Central memory CD8-positive, alpha-beta T cell (primary cell): ENCODE measurements at places on chromosomes 1 and 21.
A peak's percentile ranks its signal among the peaks of the same experiment; 100 is the strongest.

- DNase-seq, result no peak
Observed at GRCh38 chr1:72435025-72435424, 152.7 kb upstream of the NEGR1 start.

GRCh38 chr1:8870616-8871538 lies 7.6 kb downstream of the ENO1 start:
- no peak for DNase-seq

GRCh38 chr1:175580841-175581240 lies 162.6 kb downstream of the TNR start:
- no peak for DNase-seq

DNA sequence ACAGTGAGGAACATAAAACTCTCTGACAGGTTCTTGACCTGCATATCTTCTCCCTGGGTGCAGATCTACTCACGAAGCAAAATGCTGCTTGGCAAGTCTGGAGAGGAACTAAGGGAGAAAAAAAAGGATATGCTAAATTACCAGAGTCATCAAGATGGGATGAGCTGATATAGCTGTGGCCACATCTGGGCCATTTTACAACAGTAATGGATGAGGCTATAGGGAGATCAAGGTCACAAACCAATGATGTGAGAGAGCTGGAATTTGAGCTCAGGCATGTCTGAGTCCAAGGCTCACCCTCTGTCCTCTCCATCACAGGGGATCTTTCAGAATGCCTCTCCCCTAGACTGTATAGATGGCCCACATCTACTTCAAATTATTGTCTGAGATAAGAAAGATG lies 26.2 kb downstream of the ZMYND12 start:
- DNase-seq, result no peak

- DNase-seq, result no peak
Observed at GRCh38 chr1:200206340-200206739, 178.8 kb downstream of the NR5A2 start.

GRCh38 chr1:221458447-221459156 lies 283.3 kb downstream of the DUSP10 start:
- no peak for DNase-seq

GRCh38 chr1:1080122-1080757 lies 6.1 kb upstream of the RNF223 start:
- no peak for DNase-seq

GRCh38 chr1:209542585-209542984 lies 40.9 kb upstream of the CAMK1G start:
- DNase-seq, result no peak

DNA sequence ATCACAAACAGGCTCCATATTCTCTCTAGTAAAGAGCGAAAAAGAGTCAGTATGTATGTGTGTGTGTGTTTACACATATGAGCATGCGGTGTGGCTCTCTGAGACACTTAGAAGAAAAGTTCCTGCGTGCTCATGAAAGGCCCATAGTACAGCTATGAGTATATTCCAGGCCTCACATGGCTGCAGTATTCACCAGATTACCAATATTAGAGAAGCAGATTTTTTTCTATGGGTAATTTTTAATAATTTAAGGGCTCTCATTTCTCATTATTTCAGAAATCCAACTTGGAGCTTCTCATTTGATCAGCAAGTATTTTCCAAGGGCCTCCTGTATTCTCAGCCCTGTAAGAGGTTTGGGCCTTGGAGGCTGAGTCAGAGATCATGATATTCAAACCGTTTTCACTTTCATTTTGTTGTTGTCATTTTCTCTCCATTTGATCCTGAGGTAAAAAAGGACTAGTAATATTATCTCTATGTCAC lies 232.9 kb upstream of the SGIP1 start:
- no peak for DNase-seq

DNA sequence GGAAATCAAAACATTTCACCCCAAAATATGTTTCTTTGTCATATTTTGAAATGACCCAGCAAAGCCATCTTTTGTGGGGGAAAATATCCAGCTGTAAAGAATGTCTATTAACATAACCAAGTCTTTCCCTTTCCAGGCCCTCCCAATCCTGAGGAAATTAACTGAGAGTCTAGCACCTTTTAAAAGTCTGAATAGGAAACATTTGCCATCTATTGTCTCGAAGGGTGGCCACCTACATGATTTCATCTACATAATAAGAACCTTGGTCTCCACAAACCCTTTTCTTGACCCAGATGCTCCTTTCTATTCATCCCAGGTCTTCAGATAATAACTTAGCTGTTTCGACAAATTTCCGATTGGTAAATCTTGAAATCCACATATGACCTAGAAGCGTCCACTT lies 5.4 kb upstream of the MT1HL1 start:
- DNase-seq, result no peak

DNA sequence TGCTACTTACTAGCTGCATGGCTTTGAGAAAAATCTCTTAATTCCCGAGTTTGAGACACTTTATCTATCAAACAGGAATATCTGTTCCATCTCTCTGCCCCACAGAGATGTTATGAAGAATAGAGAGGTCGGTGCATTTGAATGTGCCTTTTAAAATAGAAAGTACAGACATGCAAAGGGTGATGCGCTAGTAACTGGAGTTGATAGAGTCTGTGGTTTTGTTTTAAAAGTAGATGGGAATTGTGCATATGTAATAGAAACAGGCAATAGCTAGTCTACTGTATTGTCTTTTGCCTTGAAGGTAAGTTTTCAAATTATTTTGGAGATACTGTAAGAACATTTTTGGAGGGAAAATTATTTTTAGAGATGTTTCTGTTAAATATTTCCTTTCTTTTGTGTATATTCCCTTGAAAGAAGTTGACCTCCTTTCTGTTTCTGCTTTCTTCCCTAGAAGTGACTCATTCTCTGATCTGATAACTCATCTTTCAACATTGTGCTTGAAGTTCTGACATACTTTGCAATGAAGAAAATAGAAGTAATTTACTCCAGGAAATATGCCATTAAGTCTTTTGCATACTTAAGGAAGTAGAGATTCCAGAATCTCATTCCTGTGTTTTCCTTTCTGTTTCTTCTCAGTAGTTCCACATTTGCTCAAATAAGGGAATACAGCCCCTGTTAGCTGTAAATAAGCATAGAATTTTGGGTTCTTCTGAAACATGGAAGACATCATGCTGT lies 151.6 kb downstream of the SDCCAG8 start:
- no peak for DNase-seq

GRCh38 chr1:11729498-11730428 lies 6.2 kb upstream of the AGTRAP start:
- DNase-seq, result no peak

- DNase-seq, result no peak
Observed at GRCh38 chr1:156379420-156380165, 10.6 kb downstream of the RHBG start.

DNA sequence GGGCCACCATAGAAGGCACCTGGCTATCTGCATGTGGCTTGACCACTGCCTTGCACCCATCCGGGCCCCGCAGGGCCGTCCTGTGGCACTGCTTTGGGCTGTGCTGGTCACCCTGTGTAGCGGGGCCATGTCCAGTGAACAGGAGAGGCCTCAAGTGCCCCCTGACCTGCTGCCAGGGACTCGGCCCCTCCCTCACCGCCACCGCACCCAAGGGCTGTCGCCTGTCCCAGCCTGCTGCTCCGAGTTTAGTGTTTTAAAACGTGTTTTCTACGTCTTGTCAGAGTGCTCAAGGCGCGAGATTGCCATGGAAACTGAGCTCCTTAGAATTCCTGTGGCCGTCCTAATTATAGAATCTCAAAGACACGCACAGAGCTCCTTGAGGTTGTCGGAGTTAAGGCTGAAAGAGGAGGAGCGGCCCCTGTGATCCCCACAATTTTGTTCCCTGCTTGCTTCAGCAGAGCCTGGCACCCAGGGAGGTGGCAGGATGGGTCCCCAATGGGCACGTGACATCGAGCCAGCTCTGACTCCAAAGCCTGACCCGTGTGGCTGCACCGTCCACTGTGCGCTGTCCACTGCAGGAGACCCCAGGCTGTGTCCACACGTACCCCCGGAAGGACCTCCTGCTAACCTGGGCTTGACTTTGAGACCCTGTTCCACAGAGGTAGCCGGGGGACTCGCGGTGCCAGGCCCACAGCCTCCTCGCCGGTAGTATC lies 66.2 kb downstream of the FAAP20 start:
- DNase-seq, result no peak

GRCh38 chr1:17670587-17671313 lies 84.4 kb upstream of the ACTL8 start:
- no peak for DNase-seq

- DNase-seq, result no peak
Observed at GRCh38 chr1:213988507-213989001, 781 bp downstream of the PROX1 start.

- no peak for DNase-seq
Observed at GRCh38 chr1:8025671-8026144, 401 bp downstream of the ERRFI1 start.

GRCh38 chr1:170978371-170978910 lies 43.1 kb downstream of the MROH9 start:
- DNase-seq, result no peak

- DNase-seq, result no peak
Observed at GRCh38 chr1:94866164-94866807, 46.1 kb downstream of the SLC44A3 start.

- DNase-seq, result no peak
Observed at GRCh38 chr21:29621525-29621924, 318.3 kb downstream of the GRIK1 start.

DNA sequence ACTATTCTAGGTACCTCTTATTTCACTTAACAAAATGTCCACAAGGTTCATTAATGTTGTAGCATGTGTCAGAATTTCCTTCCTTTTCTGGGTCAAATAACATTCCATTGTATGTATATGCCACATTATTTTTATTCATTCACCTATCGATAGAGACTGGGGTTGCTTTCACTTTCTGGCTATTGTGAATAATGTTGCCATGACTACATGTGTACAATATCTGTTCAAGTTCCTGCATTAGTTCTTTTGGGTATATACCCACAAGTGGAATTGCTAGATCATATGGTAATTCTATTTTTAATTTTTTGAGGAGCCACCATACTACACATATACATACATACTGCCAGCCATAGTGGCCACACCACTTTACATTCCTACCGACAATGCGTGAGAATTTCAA lies 158.4 kb downstream of the ZZZ3 start:
- no peak for DNase-seq

DNA sequence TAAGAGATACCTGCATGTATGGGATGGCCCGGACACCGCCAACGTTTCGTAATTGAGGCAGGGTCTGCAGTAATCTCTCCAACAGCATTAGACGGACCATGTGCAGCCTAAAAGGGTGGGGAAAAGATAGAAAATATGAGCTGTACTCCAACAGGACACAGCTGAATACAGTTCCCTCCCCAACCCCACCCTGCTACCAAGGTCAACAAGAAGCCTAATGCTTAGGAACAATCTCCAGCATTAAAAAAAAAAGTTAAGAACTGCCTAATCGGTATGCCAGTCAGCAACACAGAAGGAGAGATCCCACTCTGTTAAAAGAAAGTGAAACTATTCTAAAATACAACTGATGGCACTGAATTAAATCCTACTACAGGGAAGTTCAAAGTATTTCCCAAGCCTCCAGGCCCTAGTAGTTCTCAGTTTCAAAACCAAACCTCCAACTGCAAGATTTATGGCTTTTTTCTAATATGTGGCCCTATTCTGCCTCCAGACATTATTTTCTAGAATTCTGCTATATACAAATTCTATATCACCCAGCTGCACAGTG lies 81.0 kb downstream of the UBR4 start:
- DNase-seq, result no peak

- no peak for DNase-seq
Observed at GRCh38 chr1:40628903-40629292, 36.6 kb downstream of the RIMS3 start.

- no peak for DNase-seq
Observed at GRCh38 chr1:185488808-185489207, 171.8 kb upstream of the IVNS1ABP start.

- no peak for DNase-seq
Observed at GRCh38 chr1:45103534-45103933, 91.5 kb downstream of the UROD start.

GRCh38 chr21:15183813-15184257 lies 119.0 kb upstream of the NRIP1 start:
- no peak for DNase-seq

GRCh38 chr1:118043624-118044023 lies 114.1 kb downstream of the WDR3 start:
- DNase-seq, result no peak

- DNase-seq, result no peak
Observed at GRCh38 chr1:203662360-203662759, 35.7 kb downstream of the ATP2B4 start.

GRCh38 chr1:101507547-101507971 lies 270.7 kb downstream of the S1PR1 start:
- DNase-seq, result no peak

- DNase-seq, result no peak
Observed at GRCh38 chr21:44390886-44391285, 37.5 kb downstream of the TRPM2 start.

- DNase-seq, result no peak
Observed at GRCh38 chr1:205396967-205397616, 24.8 kb downstream of the LEMD1 start.

GRCh38 chr1:8586438-8586837 lies 231.0 kb downstream of the RERE start:
- no peak for DNase-seq

DNA sequence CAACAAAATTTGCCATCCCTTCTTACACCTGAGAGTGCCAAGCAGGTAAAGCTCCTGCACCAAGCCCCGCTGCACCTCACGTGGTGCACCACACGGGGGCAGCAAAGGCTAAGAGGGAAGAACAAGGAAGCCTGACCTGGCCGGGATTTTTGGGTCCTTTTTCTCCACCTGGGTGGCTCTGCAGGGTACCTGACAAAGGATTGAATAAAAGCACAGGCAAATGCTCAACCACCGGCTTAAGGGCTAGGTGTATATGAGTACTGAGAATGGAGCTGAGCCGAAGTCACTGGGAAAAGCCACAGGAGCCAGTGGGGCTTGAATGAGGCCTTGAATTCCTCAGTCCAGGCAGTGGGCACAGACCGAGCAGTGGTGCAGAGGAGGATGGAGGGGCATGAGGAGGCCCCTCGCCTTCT lies 36.4 kb downstream of the ZNF697 start:
- DNase-seq, result peak; percentile 15

GRCh38 chr21:33783187-33783979 lies 132.2 kb downstream of the ATP5PO start:
- DNase-seq, result no peak

DNA sequence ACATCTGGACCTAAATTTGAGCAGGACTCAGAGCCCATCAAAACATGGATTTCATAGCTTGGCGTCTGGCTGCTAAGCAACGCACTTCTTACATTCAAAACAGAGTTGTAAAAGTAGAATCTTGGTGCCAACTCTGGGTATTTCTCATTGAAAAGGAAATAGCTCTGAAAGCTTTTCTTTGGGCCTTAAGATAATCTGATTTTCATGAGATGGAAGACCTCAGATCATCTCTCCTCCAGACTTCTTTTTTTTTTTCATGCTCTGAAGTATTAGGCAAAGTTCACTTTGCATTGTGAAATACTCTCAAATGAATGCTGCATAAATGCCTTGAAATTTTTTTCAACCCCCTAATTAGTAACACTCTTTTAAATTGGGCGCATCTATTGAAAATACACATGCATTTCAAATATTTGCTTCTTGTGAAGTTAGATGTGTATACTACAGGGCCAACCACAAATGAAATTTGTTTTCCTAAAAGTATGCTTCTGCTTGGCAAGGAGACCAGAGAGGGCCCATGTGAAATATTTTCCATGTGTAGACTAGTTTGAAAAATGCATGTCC lies 4.2 kb downstream of the ADAMTS5 start:
- no peak for DNase-seq

GRCh38 chr1:165826565-165827267 lies 698 bp upstream of the UCK2 start:
- DNase-seq, result no peak
